ENCODE measurements at places on chromosomes 16 and 17.

- no peak for DNase-seq
Observed at GRCh38 chr17:45342306-45342705, 25.5 kb upstream of the MAP3K14 start.

GRCh38 chr16:88753191-88753590, 31.8 kb downstream of the PIEZO1 start:
- DNase-seq = no peak

DNA sequence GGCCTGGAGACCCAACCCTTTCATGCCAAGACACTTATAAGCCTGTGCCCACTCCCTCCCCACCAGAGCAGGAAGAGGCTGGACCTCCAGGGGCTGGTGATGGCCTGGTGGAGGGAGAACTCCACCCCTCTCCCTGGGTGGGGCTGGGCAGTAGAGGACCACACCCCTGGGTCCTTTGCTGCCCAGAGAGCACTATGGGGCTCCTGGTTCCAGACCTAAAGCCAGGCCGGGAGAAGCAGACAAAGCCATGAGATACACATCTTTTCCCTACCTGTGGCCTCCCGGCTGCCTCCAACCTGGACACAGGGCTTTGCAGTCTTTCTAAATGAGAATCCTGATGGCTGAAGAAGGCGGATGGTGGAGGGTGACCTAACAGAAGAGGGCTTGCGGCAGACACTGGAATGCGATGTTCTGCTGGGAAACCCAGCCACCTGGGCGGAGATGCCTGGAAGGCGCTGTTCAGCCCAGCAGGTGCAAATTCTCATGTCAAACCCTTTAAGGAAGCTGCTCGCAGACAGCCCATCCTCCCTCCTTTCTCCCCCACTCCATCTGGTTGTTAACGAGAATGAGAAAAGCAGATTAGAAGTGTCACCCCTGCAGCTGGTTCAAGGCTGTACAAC, 43.9 kb upstream of the KIFC3 start:
- no peak for DNase-seq

DNA sequence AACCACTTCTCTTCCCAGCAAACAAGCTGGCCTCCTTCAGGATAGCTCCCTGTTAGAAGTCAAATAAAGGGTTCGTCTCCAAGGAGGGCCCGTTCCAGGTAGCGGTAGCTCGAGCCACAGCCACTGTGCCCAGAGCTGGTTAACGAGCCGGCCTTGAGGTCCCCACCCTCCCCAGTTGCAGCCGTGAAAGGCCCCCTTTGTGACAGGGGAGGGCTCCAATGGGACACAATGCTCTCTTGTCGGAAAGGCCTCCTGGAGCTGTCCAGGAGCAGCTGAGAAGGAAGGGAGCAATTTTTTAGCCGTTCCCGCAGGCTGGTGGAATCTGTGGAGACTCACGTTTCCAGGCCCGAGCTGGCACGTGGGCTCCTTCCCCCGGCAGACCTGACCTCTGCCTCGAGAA, 29.9 kb upstream of the FOXF1 start:
- DNase-seq = no peak

DNA sequence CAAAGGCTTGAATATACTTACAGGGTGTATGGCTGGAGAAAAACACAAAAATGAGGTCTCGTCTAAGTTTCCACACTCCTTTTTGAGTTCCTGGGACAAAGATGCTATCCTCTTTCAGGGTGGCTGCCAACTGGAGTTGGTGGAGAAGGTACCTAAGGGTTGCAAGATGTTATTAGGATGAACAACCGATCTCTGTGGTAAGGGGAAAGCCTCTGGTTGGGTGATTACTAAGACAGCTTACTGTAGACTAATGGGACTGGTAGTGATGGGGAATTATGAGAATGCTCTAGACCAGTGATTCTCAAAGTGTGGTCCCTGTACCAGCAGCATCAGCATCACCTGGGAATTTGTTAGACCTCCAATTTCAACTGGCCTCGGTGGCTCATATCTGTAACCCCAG, 6.0 kb downstream of the ADAT1 start:
- DNase-seq = no peak

DNA sequence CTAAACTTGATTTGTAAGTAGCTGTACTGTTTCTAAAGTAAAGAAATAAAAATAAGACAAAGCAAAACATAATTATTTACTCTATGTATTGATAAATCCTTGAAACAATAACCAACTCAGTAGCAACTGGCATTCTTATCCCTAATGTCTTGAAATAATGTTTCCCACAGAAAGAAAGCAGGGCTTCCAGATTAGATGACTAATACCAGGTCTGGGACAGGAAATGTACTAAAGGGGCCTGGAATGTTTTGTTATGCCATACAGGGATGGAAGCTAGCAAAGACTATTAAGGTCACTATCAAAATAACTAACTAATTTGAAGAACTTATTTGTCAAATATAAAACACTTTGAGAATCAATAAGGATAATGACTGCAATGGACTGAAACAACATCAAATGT, 82.1 kb downstream of the CFDP1 start:
- no peak for DNase-seq

GRCh38 chr17:41973408-41973811, 6.8 kb downstream of the CNP start:
- no peak for DNase-seq

GRCh38 chr17:1375615-1376014, 24.4 kb downstream of the YWHAE start:
- DNase-seq = no peak

DNA sequence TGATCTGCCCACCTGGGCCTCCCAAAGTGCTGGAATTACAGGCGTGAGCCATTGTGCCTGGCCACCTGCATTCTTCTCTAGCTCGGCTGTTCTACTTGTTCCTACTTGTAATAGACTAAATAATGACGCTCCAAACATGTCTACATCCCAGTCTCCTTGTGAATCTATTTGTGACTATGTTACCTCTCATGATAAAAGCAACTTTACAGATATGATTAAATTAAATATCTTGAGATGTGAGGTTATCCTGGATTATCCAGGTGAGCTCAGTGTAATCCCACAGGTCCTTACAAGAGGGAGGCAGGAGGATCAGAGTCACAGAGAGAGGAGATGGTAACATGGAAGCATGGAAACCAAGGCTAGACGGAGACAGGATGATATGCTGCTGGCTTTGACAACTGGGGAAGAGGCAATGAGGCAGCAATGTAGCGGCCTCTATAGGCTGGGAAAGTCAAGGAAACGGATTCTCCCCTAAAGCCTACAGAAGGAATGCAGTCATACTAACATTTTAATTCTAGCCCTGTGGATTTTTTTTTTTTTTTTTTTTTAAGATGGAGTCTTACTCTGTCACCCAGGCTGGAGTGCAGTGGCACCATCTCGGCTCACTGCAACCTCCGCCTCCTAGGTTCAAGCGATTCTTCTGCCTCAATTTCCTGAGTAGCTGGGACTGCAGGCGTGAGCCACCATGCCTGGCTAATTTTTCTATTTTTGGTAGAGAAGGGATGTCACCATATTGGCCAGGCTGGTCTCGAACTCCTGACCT, 5.0 kb upstream of the LASP1 start:
- DNase-seq = no peak

GRCh38 chr17:27320222-27320560, 26.3 kb downstream of the WSB1 start:
- no peak for DNase-seq

DNA sequence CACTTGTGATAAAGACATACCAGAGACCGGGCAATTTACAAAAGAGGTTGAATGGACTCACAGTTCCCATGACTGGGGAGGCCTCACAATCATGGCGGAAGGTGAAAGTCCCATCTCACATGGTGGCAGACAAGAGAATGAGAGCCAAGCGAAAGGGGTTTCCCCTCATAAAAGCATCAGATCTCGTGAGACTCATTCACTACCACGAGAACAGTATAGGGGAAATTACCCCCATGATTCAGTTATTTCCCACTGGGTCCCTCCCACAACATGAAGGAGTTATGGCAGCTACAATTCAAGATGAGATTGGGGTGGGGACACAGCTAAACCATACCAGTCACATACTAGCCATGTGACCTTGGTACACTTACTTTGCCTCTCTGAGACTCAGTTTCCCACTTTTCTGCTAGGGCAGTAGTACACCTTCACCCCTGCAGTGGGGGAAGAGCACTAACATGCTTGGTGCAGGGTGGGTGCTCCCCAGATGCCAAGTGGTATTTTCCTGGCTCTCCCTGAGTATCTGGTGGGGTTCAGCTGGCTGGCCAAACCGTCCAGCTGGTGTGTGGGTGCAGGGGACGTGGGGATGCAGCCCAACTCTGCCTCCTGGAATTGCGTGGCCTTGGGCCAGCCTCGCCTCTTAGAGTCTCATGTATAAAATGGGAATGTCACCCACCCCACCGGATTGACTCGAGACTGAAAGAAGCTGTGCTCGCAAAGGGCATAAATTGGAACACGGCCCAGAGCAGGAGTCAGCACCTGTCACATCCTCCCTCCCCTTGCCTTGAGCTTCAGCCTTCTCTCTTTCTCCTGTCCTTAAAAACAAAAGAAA, 364.1 kb downstream of the CPPED1 start:
- DNase-seq = no peak

- no peak for DNase-seq
Observed at GRCh38 chr17:3826191-3826590, 19.9 kb downstream of the NCBP3 start.

- DNase-seq = no peak
Observed at GRCh38 chr17:27609611-27610303, 21.2 kb upstream of the LGALS9 start.

DNA sequence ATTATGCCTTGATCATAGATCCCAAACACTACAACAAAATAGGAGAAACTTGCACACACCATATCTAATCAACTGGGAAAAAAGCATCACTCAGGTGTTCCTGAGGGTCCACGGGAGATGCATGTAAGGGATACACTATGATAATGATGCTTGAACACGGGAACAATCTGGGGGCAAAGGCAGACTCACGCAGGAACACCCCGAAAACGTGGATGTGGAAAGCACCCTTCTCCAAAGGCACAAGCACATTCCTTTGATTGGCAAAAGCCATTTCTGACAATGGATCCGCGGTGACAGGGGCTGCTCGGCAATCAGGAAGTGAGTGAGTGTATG, 1.3 kb downstream of the ZNF652 start:
- DNase-seq = no peak

DNA sequence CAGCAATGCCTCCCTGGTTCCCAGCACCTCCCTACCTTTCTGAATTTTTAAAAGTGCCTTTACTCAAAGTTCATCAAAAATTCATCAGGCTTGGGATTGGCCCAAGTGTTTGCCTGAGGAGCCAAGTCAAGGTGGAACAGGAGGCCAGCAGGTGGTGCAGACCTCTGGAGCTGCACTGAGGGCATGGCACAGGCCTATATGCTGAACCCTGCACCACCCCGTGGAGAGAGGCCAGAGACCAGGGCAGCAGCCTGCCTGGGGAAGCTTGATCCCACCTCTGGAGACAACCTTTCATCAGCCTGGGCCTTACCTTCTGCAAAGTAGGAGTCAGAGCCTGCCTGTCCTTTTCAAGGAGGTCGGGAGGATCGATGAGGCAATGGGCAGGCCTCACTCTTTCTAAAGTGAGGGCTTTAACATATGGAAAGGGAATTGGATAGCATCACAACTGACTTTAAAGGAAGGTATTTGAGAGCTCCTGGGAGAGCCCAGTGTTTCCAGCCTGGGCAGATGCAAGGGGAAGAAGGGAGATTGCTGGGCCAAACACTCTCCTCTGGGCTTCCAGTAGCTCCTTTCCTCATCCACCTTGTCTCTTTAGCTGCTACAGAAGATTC, 31.8 kb upstream of the TMEM132E start:
- DNase-seq = no peak

- DNase-seq = no peak
Observed at GRCh38 chr17:71677439-71677838, 443.4 kb upstream of the SOX9 start.

GRCh38 chr17:48100160-48100559, 1.1 kb downstream of the CBX1 start:
- no peak for DNase-seq

DNA sequence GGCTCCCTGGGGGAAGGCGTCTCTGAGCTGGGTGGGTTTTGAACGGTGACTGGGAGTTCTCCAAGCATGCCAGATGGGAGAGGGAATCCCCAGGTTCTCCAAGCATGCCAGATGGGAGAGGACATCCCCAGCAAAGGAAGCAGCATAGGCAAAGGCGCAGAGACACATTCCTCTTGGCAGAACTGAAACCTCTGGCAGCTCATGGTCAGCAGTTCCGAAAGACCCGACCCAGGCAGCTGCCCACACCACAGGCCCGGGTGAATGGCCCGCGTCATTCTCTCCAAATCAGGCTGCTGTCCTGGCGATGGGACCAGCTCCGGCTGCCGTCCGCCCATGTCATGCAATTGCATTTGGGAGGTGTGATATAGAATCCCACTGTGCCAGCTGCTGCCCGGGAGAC, 8.0 kb downstream of the ZNF469 start:
- no peak for DNase-seq

DNA sequence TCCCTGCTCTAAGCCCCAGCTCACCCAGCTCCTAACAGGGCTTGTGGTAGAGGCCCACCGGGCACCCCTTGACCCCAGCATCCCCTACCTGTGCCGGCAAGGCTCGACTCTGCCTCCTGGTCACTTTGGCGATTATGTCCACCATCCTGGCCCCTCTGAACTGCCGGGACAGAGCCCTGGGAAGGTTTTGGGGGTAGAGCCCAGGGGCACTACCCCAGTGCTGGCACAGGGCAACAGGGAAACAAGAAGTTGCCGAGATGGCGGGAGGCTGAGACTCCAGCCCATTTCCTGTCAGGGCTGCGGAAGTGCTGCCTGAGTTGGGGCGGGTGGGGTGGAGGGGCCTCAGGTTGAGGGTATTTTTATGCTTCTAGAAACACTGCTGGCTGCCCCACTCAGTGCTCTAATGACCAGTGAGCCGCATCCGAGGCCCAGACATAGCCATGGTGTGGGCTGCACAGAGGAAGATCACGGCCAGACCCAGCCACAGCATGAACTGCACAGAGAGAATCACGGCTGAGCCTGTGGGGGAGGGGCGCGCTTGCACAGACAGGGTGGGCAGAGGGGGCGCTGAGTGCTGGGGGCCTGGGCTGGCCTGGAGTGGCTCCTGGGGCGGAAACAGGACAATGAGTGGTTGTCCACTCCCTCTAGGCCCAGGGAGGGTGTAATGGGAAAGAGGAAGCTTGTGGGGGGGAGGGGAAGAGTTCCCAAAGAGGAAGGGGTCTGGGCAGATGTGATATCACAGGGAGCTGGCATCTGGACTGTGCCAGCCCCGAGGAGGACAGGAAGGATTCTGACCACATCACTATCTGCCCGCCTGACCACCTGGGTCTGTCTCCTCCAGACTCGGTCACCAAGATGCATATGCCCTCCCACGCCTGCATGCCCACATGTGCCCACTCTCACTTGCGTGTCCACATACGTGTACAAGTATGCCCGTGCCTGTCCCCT, 22.3 kb downstream of the ARHGAP27 start:
- no peak for DNase-seq

DNA sequence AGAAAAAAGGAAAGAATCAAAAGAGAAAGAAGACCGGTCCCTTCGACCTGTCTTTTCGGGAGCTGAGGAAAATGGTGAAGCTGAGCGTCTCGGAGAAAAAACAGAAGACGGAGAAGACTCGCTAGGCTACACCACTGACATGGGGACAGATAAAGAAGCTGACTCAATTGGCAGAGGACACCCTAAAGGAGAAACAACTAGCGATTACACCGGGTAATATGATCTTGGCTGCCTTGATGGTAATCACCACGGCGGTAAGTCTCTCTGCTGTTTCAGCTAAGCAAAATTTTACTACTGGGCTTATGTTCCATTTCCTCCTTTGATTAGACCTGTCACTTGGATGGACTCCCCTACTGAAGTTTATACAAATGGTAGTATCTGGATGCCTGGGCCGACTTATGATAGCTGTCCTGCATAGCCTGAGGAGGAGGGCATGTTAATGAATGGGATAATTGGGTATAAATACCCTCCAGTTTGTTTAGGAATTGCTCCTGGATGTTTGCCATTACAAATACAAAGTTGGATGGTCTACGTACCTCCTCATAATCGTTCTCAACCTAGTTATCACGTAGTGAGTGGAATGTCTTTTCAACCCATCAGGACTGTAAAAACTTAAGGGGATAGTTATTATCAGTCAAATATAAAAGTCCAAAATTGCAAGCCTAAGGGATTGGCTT, 24.1 kb downstream of the ALOX15B start:
- DNase-seq = no peak

All from HCT116 (cell line).